Posterior vena cava (tissue), 2 donors: ENCODE measurements at places on chromosomes 4 and X.

DNA sequence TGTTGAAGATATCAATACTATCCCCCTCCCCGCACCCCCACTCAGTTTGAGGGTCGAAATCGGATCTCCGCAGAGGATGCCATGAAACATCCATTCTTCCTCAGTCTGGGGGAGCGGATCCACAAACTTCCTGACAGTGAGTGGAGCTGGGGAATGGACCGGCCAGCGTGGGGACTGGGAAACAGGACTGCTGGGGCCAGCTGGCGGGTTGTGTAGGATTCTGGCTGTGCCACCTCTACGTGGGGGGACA, 5.5 kb upstream of the USP11 start:
- peak; percentile 58 for DNase-seq

DNA sequence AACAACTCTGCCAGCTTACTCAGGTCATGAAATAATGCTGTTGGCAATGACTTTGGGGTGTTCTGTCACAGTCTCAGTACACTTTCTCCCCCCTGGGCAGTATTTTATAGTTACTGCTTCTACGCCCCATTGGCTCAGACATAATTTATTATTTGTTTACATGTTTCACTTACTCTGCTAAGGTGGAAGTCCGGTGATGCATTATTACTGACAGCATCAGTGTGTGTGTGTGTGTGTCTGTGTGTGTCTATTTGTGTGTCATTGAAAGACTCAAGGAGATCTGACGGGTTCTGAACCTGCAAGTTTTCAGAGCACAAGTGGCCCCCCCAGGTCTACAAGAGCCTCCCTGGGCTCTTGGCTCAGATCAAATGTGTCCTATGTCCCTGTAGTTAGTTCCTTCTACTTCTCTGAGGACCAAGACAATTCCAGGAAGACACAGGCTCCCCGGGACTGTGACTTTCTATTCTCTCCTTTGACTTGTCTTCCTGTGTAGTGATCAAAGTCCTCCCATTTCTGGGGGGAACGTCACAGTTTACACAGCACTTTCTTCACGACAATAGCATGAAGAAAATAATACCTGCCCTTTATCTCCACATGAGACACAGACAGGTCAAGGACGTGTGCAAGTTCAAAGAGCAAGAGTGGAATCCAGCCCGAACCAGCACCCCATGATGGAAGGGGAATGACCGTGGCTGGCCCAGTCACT, 283.7 kb upstream of the GATB start:
- DNase-seq, result no peak

DNA sequence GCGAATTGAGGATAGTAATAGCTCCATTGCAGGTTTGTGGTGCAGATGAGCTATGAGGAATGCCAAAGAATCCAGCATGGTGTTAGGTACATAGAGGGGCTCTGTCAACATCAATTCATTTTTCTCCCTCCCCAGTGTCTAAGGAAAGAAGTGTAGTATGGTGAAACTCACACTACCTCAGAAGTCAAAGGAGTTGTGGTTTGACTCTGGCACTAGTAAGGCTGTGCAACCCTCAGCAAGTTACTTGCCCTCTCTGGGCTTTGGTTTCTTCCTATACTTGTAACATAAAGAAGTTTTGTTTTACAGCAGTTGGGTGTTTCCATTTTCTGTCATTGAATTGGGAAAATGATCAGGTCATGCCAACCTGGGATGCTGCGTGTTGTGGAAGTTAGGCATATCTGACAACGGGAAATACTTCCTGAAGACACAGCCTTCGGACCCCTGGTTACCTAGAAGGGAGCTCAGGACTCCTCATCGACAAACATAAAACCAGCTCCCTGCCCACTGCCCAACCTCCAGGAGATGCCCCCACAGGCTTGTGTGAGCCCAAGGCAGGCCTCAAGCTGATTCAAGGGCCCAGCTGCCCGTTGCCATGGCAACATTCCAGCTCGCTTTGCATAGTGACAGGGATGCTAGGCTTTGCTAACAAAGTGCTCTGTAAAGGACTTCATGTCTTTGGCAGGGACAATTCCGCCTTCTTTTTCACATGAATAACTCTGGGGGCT, 71.4 kb downstream of the RTL5 start:
- DNase-seq, result no peak

GRCh38 chrX:13078739-13079444, 34.5 kb upstream of the FAM9C start:
- DNase-seq, result no peak

DNA sequence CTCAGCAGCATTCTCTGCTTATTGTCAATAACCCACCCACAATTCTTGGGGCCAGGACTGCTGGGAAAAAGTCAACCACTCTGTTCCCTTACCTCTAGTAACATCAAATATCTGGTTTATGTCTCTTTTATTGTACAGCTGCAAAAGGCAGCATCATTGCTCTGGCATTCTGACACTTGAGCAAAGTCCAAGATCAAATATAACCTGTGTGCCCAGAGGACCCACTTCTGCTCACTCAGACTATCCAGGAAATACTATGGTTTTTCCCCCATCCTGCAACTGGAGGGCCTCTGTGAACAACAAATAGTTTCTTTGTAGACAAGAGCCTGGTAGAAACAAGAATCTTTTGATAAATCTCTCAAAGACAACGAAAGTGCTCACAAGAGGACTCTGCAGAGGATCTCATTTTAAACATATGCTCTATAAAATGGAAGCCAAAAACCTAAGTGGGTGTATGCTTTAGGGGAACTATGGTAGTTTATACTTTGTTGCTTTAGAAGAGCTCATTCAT, 154.7 kb downstream of the RAB28 start:
- DNase-seq, result no peak
